ENCODE measurements at places on chromosomes 11 and 22.

GRCh38 chr22:22045571-22046335, 63.2 kb upstream of the TOP3B start:
- DNase-seq, result no peak

- no peak for DNase-seq
Observed at GRCh38 chr11:69050592-69051380, 2.1 kb downstream of the TPCN2 start.

GRCh38 chr11:15816260-15816871, 540.0 kb downstream of the SOX6 start:
- peak; percentile 24 for DNase-seq

GRCh38 chr11:120652705-120653335, 141.3 kb downstream of the GRIK4 start:
- DNase-seq, result no peak

DNA sequence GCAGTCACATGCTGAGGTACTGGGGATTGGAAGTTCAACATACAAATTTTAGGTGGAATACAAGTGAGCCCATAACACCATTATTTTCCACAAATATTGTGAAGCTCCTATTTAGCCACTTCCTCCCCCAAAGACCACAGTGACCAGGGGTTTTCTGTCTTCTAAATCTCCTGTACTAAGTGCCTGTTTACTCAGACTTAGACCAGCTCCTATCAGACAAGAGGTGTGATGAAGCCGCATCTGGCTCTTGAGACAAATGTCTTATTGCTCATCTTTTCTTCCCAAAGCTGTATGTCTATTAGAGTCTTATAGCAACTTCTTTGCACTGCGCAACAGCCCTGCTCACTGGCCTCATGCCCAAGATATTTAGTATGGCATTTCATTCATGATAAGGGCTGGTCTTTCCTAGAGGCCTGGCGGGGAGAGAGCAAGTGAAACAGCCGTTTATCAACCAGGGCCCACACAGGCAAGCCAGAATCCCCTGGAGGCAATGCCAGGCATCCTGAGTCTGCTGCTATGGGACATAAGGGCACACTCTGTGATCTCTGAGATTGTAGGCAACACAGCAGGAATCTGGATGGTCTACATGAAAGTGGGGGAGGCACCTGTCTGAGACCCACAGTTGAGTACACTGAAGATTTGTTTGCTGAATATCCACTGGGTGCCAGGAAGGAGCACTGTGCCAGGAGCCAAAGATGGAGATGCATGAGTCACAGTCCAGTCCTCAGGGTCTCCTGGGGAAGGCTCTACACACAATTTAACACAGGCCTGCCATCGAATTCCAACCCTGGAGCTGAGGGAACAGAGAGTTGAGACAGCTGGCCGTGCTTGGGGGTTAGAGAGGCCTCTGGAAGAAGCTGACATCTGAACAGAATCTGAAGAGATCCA, 78.5 kb upstream of the NCAM1 start:
- DNase-seq, result peak; percentile 62

DNA sequence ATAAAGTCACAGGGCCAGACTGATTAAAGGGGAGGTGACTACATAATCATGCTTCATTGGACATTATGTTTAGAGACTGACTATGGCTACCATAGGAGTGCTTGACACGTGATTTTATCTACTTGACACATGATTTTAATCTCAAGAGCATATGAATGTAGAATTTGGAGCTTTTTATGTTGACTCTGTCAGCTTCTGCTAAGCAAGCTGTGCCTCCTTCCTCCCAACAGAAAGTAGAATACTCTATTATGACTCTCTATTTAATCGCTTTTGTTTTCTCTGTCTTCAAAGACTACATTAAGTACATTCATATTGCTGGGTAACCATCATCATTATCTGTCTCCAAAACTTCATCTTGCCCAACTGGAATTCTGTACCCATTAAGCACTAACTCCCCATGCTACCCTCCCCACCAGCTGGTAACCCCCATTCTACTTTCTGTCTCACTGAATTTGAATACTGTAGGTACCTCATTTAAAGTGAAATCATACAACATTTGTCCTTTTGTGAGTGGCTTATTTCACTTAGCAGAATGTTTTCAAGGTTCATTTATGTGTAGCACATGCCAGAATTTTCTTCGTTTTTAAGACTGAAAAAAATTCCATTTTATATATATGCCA, 24.7 kb upstream of the ANGPTL5 start:
- DNase-seq, result no peak

- DNase-seq, result no peak
Observed at GRCh38 chr11:118291477-118292135, 12.9 kb upstream of the CD3E start.

DNA sequence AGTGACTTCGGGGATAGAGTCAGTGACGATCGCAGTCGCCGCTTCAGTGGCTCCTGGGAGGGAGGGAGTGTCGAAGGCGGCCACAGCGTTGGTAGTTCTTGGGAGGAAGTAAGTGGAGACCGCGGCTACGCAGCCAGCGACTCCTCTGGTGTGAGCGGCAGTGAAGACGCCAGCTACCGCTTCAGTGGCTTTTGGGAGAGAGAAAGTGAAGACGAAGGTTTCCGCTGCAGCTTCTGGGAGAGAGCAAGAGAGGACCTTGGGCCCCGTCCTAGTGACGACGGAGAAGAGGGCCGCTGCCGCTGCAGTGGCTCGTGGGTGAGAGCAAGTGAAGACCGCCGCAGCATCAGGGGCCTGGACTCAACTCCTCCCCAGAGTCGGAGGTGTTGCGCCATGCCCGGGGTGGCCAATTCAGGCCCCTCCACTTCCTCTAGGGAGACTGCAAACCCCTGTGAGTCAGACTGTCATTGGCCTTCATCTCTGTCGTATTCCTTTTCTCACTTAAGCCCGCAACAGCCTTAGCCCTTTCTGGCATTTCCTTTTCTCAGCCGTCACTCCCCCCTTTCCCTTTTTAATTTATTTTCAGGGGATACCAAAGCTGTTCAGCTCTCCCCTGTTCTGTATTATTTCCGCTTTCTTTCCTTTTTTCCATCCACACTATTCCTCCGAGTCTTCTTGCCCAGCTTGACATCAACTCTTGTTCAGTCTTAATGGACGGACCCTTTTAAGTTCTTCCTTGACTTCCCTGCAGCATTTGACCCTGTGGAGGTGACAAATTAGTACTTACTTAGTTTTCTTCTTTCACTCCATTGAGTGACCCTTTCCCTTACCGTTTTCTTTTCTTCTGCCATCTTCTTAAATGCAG, 1.0 kb downstream of the ANKRD42 start:
- DNase-seq, result peak; percentile 71

GRCh38 chr11:76094740-76095139, 111.6 kb downstream of the WNT11 start:
- no peak for DNase-seq

DNA sequence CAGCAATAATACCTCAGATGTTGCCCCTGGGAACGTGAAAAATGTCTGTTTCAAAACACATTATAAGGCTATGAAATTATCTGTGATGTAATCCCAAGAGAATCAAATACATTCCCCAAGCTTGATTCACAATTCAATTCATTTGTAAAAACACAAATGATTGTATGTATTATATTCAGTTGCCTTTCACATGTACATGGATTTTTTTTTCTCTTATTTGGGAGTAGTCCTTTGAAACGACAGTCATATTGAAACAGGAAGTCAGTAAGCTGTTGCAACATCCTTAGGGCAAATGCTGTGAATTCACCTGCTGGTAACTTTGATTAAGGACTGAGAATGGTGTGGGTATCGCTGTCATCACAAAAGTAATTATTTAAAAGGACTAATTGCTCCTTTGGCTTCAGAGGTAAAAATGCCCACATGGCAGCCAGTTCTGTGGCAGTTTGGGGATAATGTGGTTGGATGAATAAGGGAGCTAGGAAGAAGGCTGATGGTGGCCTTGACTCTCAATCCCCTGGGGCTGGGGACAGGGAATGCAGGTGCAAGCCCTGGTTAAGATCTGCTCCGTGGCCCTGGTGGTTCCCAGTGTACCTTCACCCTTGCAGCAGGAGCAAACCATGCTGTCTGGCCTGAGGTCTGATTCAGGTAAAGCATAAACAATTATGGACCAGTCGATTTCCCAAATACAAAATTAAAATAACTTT, 13.2 kb downstream of the EHF start:
- DNase-seq, result no peak

DNA sequence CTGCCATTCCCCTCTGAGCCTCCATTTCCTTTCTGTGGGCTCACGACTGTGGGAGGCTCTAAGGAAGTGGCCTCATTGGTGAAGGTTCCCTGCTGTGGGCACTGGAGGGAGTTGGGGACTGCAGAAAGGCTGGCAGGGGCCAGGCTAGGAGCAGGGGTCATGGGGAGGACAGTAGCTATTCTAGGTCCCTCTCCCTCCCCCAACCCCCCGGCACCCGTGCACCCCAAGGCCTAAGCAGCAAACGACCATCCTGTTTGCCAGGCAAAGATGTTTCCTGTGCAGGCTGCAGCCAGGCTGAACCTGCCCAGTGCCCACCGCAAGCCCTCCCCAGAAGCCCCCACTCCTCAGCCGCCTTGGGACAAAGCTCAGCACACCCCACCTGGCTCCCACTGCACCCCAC, 189.4 kb downstream of the MN1 start:
- no peak for DNase-seq

DNA sequence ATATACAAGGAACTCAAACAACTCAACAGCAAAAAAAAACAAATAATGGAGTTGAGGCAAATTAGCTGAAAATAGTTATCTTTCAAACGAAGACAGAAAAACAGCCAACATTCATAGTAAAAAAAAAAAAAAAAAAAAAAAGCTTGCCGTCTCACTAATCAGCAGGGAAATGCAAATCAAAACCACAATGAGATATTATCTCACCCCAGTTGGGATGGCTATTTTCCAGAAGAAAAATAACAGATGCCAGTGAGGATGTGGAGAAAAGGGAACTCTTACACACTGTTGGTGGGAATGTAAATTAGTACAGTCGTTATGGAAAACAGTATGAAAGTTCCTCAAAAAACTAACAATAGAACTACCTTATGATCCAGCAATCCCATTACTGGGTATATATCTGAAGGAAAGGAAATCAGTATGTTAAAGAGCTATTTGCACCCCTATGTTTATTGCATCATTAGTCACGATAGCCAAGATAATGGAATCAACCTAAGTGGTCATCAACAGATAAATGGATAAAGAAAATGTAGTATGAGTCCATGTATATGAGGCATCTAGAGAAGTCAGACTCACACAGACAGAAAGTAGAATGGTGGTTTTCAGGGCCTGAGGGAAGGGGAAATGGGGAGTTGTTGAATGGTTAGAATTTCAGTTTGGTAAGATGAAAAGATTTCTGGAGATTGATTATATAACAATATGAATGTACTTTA, 56.0 kb downstream of the USP35 start:
- DNase-seq, result no peak

DNA sequence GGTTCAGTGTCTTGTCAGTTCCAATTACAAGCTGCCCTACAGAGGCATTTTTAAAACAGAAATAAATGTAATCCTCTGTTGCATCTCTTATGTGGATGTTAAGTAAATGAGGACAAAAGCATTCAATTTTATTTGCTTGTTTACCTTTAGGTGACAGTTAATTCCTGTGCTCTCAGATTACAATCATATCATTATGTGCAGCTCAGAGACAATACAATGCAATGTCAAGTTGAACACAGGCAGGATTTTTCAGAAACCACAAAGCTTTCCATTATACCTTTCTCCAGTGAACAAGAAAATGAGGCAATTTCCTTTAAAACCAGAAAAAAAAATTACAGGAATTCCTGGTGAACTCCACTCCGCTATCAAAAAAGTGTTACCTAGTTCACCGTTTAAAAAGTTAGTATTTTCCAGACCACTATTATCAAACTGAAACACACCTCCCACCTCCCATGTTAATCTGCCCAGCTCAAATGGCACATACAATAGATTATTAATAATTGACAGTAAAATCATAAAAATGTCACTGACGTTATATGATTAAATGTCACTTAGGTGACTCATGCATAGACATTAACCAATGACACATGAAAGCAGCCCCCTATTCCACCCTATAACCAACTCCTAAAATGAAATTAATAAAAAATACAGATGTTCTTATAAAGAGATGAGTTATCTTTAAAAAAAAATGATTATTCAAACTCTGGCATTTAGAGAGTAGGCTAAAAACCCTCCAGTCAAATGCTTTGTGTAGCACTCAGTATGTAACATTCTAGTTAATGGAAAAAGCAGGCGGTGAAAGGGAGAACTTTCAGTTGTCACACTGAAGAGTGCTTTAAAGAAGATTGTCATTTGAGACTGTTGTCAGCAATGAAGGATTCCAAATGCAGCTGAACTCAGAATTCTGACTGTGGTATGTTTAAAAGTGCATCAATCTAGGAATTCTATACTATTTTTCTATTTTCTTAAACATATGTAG, 98.6 kb downstream of the MUC15 start:
- DNase-seq, result no peak

DNA sequence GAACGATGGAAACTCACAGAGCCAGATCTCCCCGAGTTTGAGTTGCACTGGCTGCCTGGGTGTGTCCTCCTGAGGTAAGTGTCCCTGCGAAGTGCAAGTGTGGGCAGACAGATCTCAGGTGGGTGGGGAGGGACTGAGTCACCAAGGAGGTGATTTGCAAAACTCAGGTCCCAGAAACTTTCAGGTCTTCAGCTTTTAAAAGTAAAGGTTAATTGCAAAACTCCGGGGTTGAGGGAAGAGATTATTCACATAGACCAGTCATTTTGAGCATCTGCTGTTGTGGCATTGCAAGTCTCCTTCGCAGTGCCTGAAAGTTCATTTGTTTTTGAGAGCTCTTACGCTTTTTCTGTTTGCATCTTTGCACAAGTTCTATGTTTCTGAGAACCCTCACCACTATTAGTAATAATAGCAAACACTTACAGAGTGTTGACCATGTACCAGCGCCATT, 7.1 kb downstream of the CD44 start:
- DNase-seq, result no peak

Measured in hepatocyte (in vitro differentiated cells).